Right kidney (tissue), 9 donors: ENCODE measurements at places on chromosomes 13 and 19.

DNA sequence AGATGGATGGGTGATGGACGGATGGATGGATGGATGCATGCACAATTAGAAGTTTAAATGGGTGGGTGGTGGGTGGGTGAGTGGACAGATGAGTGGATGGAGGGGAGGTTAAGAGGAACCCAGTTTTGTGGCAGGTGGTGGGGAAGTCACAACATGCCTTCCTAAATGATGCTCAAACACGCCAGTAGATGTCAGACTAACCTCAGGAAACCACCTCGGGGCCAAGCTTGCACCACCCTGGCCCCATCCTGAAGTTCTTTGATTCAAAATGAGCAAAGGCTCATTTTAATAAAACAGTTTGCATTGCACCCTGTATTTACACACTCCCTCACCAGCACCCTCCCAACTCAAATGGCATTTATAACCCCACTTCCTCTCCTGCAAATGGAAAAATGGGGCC, 91.4 kb upstream of the CACNA1A start:
- peak; percentile 28 for DNase-seq

GRCh38 chr19:10408511-10409283, 5.4 kb upstream of the CDC37 start:
- DNase-seq = no peak

- peak; percentile 88 for DNase-seq
These were observed 413 bp downstream of the N4BP2L2 start for GRCh38 chr13:32538143-32538620.

GRCh38 chr19:3471954-3472655, 8.2 kb downstream of the SMIM24 start:
- no peak for DNase-seq

DNA sequence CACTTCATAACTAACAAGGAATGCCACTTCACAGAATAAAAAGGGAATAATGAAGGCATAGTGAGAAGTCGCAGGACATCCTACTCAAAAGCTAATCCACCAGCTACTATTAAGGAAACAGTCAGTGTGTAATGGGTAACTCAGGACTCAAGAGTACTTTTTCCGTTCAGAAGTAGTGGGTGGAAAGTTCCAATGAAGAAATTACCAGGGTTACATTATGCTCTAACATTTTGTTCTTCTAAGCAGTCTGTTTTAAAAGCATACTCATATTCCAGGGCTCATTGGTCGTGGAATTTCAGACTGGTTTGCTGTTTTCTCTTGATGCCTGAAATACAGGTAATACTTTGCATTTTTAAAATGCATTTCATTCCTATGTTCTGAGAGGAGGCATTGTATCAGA, 222.4 kb upstream of the IRS2 start:
- no peak for DNase-seq

DNA sequence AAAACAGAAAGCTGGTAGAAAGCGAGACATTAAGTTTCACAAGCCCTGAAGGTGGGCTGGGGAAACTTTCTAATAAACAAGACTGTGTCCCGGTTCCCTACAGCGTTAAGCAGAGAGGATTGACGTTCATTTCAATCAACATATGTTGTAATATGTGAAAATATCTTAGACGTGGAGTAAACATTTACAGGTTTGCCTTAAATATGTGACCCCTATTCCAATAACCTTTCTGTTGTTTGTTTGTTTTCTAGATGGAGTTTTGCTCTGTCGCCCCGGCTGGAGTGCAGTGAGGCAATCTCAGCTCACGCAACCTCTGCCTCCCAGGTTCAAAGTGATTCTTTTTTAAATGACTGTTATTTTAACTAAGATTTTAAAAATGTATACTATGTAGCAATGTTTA, 526.2 kb downstream of the SUCLA2 start:
- DNase-seq = no peak

DNA sequence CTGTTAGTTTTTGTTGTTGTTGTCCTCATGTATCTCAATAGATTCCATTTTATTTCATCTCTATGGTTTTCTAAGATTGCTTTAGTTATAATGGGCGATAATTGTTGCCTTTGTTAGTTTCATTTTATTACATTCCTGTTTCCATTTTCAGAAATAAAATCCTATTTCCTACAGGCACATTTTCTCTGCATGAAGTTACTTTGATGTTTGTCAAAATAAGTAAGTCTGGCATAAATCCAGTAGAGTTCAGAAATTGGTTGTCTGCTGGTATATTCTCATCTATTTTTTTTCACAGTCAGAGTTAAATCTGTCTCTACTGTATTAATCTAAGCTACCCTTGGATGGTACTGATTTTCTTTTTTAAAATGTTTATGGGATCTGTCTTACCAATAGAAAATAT, 204.1 kb downstream of the MYO16 start:
- DNase-seq = no peak

DNA sequence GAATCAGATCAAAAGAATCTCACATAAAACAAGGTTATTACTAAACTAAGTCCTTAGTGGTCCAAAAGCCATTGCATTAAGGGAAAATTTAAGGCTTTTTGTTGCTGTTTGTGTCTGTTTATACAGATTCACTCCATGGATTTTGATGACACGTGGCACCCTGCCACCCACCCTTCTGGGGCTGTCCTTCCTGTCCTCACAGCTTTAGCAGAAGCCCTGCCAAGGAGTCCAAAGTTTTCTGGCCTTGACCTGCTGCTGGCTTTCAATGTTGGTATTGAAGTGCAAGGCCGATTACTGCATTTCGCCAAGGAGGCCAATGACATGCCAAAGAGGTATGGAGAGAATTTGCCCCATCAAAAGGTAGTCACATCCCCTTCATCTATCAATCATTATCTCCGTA, 6.9 kb downstream of the ACOD1 start:
- DNase-seq = no peak
